ENCODE measurements at places on chromosomes 2 and 18.

DNA sequence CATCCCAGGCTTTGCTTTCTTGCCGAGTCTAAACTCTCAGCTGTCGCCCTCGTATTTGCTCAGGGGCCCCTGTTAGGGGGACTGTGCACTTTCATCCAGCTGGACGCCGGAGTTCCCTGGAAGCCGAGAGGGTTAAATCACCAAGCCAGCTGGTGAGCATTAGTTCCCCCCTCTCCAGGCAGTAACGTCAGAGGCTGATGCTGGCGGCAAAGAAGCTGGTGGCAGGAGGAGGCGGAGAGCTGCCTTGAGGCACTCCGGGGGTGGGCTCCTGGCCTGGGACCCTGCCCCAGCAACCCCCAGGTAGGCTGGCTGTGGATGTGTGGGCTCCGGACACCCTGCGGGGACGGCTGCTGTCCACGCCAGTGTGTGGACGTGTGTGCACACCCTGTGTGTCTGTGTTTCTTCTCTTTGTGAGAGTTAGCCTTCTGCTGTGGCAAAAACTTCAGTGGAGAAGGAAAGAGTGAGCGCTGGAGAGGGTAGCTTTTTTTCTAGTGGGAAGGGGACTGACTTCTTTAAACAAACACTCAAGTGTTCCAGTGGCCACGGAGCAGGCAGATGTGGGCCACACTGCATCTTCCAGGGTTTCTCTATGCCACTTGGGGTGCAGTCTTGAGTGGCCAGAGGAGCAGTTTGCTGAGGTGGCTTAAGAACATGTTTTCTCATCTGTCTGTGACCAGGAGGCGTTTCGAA lies 84.7 kb downstream of the GLI2 start:
- no peak for DNase-seq

DNA sequence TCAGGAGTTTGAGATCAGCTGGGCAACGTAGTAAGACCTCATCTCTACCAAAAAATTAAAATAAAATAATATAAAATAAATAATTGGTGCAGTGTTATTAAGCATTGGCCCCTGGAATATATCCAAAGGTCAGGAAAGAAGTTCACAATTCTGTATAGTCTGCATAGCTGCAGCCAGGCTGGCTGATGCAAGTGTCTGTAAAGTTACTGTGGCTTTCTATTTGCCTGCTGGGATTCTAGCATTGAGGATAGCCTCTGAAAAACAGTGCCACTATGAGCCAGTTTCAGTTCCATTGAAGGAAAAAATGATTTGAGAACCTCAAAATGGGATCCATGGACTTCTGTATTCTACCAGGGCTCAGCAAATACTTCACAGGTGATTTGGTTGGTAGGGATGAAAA lies 208.6 kb downstream of the PARD3B start:
- no peak for DNase-seq

GRCh38 chr18:57826252-57826651 lies 23.1 kb upstream of the ATP8B1 start:
- no peak for DNase-seq

- no peak for DNase-seq
Measured at GRCh38 chr18:7071600-7071999, 46.0 kb downstream of the LAMA1 start.

GRCh38 chr2:64485331-64485730 lies 31.4 kb downstream of the LGALSL start:
- no peak for DNase-seq

GRCh38 chr2:98489971-98490962 lies 45.6 kb downstream of the INPP4A start:
- DNase-seq, result no peak

- no peak for DNase-seq
Measured at GRCh38 chr18:69205925-69206324, 194.8 kb upstream of the DOK6 start.

- DNase-seq, result no peak
Measured at GRCh38 chr2:168253379-168253778, 6.0 kb upstream of the STK39 start.
